Peyer's patch (tissue), 4 donors: ENCODE measurements at places on chromosomes 2 and 18.

DNA sequence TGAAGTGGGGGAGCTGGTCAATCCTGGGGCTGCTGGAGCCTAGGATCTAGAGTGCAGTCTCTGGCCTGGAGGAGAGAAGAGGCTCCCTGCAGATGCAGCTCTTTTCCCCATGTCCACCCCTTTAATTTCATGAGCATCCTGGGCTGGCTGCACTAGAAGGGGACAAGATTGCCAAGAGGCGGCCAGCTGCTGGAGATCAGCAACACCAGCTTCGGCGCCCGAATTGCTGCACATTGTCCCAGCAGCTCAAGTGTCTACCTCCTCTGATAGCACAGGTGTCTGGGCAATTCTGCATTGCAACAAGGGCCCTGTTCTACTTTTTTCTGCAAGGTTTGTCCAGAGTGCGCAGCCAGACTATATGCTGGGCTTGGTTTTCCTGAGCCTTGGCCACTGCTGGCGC lies 125.7 kb downstream of the AGAP1 start:
- DNase-seq = no peak

DNA sequence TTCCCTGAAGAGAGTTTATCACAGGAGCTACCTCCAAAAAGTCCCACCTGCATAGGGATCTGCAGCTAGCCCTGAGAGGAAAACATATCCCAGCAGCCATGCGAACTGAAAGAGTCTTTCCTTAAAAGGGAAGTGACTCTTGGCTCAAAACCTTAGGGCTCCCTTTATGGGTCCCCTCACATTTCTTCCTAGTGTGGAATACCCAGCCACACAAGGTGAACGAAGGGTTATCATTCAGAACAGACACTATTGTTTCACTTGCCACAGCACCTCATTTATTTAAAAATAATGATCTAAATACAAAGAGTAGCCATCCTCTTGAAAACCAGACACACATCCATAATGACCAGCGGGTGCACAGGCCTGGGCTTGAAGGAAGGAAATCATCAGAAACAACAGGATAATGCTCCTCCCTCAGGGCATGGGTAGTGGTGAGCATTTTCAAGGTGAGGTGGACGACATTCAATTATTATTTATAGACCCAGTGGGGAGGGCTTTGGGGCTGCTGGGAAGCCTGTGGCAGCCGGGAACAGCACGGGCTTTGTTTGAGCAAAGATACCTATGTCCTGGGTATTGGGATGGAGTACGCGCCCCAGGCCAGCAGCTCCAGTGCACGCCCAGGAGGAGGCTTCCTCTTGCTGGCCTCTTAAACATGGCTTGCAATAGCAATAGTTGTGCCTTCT lies 119.0 kb upstream of the ITGA6 start:
- DNase-seq = no peak

- DNase-seq = no peak
These were observed 45.9 kb upstream of the REG3G start for GRCh38 chr2:78979380-78980151.

DNA sequence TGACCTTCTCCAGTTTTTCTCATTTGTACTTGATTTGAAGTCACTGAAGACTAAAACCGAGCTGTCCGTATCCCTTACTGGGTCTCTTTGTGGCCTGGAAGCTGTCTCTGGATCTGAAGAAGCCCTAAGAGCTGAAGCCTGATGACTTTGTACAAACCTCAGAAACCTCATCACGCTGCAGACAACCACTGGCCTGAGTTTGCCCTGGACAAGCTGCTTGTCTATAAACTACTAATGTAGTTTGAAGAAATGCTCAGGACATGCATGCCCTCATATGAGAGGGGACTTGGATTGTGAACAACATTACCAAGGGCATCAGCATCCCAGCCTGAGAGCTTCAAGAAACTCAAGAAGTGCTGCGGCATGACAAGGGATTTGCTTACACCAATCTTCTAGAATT lies 79.3 kb upstream of the CBLN2 start:
- no peak for DNase-seq

DNA sequence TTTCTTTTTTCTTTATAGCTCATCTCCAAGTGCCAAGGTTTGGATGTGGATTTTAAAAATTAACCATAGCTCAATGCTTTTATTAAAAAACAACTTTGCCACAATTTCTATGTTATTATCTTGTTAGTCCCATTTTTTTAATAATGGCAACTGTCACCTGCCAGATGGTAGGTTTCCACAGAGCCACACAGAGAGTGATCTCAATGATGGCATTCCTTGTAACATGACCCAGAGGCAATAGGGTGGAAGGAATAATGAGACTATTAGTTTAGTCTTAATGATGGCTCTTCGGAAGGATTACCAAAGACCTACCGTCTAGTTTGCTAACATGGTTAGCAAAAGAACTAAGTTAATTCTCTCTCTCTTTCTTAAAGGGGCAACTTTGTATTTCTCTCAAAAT lies 64.0 kb downstream of the REL start:
- no peak for DNase-seq

DNA sequence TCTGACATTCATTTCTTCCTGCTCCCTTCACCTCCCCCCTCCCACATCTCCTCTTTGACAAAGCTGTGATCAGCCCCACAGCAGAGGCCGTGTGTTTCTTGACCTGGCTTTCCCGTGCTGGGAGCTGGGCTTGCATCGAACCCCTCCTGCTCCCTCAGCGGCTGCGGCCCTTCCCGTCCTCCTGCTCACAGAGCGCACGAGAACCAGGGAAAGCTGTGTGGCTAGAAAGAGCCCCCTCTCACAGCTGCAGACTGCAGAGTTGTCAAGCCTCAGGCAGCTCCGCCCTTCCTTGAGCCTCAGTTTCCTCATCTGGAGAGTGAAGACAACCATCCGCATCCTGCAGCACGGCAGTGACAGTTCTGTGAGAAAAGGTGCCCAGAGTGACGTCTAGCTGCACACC lies 65.7 kb upstream of the GLI2 start:
- DNase-seq = no peak

DNA sequence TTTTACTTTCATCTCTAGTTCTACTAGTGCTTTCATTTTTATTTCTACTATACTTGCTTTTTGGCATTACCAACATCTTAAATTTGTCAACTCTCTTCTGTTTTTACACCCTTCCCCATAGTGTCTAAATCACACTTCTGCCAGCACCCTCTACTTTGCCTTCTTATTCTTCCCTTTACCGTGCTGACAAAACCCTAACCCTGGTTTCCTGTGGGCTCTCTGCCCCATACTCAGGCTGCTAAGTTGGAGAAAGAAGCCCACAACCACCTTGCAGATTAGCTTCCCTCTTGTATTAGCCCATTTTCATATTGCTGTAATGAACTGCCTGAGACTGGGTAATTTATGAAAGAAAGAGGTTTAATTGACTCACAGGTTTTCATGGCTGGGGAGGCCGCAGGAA lies 24.8 kb downstream of the GIGYF2 start:
- DNase-seq = no peak

DNA sequence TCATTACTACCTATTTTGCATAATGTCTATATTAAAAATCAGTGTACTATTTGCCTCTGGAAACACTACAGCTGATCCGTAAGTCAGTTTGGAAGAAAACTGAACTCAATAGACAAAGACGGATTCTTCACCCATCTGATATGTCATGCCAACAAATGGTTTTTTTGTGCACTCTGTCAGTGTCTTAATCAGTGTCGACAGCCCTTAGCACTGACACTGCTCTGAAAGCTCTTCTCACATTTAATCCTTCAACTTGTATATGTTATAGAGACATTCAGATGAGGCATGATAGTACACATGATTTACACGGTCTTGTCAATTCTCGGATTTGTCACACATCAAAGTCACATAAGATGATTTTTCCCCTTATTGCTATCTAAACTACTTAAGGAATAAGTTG lies 347.5 kb upstream of the GALNT5 start:
- DNase-seq = no peak

DNA sequence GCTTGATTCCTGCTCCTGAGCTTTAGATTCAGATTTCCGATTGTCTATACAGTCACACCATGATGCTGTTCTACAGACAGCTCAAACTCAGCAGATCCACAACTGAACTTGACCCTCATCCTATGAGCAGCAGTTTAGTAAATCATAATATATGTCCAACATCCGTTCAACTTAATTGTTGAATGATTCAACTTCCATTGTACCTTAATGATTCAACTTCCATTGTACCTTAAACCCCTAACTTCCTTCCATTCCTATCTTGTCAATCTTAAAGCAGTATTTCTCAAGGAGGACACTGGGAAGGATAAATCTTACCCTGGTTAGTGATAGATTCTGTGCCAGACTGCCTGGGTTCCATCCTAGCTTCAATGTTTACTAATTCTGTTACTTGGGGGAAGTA lies 60.1 kb downstream of the PIGN start:
- no peak for DNase-seq

GRCh38 chr2:39506215-39506614 lies 69.1 kb upstream of the MAP4K3 start:
- DNase-seq = no peak
